MCF 10A (cell line): ENCODE measurements at places on chromosomes 7 and 10. TPM values are rescaled to one million over a fixed set of nuclear protein-coding genes. Genes with fewer than 3 reads are reported as not detected.

INHBA gene
- total RNA-seq = 10.0 and 14.3 TPM in 2 replicates

PRSS37 gene
- total RNA-seq = not detected in 2 replicates

KCNIP2 gene
- 2.1 and 2.6 TPM in 2 replicates for total RNA-seq

SPDYE2 gene
- 0.22 TPM in 1 of 2 replicates, not detected in the other for total RNA-seq

BMI1 gene
- 78.0 and 80.1 TPM in 2 replicates for total RNA-seq

FLNC gene
- total RNA-seq = 0.28 and 0.44 TPM in 2 replicates

TMEM178B gene
- total RNA-seq = 0.02 TPM in 1 of 2 replicates, not detected in the other

RNF148 gene
- 0.63 and 0.96 TPM in 2 replicates for total RNA-seq

HOXA13 gene
- total RNA-seq = not detected in 2 replicates

LOXL4 gene
- total RNA-seq = not detected in 2 replicates

PILRB gene
- 39.8 and 56.2 TPM in 2 replicates for total RNA-seq

PHYHIPL gene
- not detected in 2 replicates for total RNA-seq

OR2A7 gene
- total RNA-seq = 10.0 and 13.6 TPM in 2 replicates

SPAM1 gene
- total RNA-seq = not detected in 2 replicates

GIMAP7 gene
- not detected in 2 replicates for total RNA-seq

ZNF107 gene
- 4.6 and 5.0 TPM in 2 replicates for total RNA-seq

PLXDC2 gene
- total RNA-seq = 10.6 and 23.3 TPM in 2 replicates

LRRC4 gene
- not detected in 2 replicates for total RNA-seq

FOXP2 gene
- total RNA-seq = not detected in 2 replicates

ANKRD2 gene
- 1.8 and 5.8 TPM in 2 replicates for total RNA-seq

GSTO2 gene
- total RNA-seq = 33.8 and 40.9 TPM in 2 replicates

BEND7 gene
- total RNA-seq = 12.4 and 17.2 TPM in 2 replicates

NEBL gene
- 30.6 and 44.3 TPM in 2 replicates for total RNA-seq

SIRT1 gene
- 17.9 and 23.2 TPM in 2 replicates for total RNA-seq

INMT gene
- not detected in 2 replicates for total RNA-seq

UBE2H gene
- total RNA-seq = 128 and 130 TPM in 2 replicates

FBXO24 gene
- 0.37 and 1.1 TPM in 2 replicates for total RNA-seq

NEURL1 gene
- 0.20 TPM in 1 of 2 replicates, not detected in the other for total RNA-seq

CHPF2 gene
- 28.2 and 33.8 TPM in 2 replicates for total RNA-seq

DKK1 gene
- total RNA-seq = 31.8 and 37.4 TPM in 2 replicates

DOCK1 gene
- 40.0 and 42.4 TPM in 2 replicates for total RNA-seq

BMPER gene
- total RNA-seq = 0.40 TPM in 1 of 2 replicates, not detected in the other

CTTNBP2 gene
- total RNA-seq = 0.17 and 0.98 TPM in 2 replicates

RELN gene
- total RNA-seq = not detected in 2 replicates

CCDC201 gene
- total RNA-seq = not detected in 2 replicates

FKBP6 gene
- not detected in 2 replicates for total RNA-seq

MYL10 gene
- total RNA-seq = not detected in 2 replicates

IFIT1 gene
- 0.17 and 0.26 TPM in 2 replicates for total RNA-seq

CCL24 gene
- total RNA-seq = not detected in 2 replicates

CRHR2 gene
- total RNA-seq = not detected in 2 replicates

HPSE2 gene
- not detected in 2 replicates for total RNA-seq

LBX1 gene
- not detected in 2 replicates for total RNA-seq

FIS1 gene
- 213 and 221 TPM in 2 replicates for total RNA-seq

SH2D4B gene
- not detected in 2 replicates for total RNA-seq
